ENCODE measurements at places on chromosomes 4 and X. TPM values are rescaled to one million over a fixed set of nuclear protein-coding genes. Genes with fewer than 3 reads are reported as not detected.

NAT8L gene
- 7.6 TPM for polyA plus RNA-seq

PLS3 gene
- polyA plus RNA-seq = 291 TPM

OTC gene
- polyA plus RNA-seq = 0.14 TPM

GRCh38 chr4:183798301-183799253 is 106.5 kb upstream of the STOX2 start:
- no peak for DNase-seq

- no peak for DNase-seq
Observed at GRCh38 chr4:92333016-92333415, 29.2 kb downstream of the GRID2 start.

GRCh38 chr4:1249731-1250526 is 999 bp upstream of the CTBP1 start:
- no peak for DNase-seq

DNA sequence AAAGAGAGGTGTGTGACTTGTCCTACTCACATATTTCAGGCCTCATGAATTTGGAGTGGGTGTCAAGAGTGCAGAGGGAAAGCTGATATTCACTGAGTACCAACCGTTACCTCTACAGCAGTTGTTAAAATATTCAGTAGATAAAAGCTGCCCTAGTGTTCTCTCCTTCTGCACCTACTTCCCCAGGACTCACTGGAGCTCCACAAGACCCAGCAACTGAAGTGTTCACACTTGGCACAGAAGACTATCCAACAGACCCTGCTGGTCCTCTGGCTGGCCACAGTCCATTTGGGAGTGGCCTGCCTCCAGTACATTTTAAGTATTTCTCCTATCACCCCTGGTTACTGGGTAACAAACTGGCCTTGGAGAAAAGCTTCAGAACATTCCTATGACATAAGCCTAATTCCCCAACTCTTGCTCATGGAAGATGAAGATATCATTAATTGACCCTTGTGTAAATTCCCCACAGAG is 70.8 kb downstream of the PPARGC1A start:
- DNase-seq = no peak

DNA sequence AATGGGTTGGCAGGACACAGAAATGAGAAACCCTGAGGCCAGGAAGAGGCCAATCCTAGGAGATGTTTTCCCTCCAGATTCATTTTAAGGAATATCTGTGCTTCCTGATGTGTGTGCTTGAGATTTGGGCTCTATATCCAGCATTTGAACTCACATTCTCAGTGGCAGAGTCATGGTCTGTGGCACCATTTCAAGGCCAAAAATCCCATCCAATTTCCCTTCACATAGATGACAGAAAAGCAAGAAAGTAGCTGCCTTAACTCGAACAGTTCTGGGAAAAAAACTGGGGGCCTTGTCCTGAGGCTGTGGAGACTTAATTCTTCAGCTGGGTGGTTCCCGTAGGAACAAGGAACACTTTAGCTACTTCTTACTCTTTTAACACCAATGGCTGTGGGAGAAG is 27.4 kb downstream of the TAF7L start:
- no peak for DNase-seq

- DNase-seq = no peak
Observed at GRCh38 chrX:10001496-10001895, 34.3 kb downstream of the CLDN34 start.

- DNase-seq = no peak
Observed at GRCh38 chrX:129771266-129771995, 8.3 kb upstream of the SASH3 start.

- DNase-seq = no peak
Observed at GRCh38 chr4:86300516-86300915, 59.3 kb downstream of the MAPK10 start.
